GM23248 (cell line): ENCODE measurements at places on chromosomes 7 and 10. TPM values are rescaled to one million over a fixed set of nuclear protein-coding genes. Genes with fewer than 3 reads are reported as not detected.

- DNase-seq: peak; percentile 3
Observed at GRCh38 chr7:152076324-152076821, 50.9 kb downstream of the GALNT11 start.

The AS3MT gene
- total RNA-seq: 1.3 and 2.3 TPM in 2 replicates

The AKR1C8 gene
- not detected in 2 replicates for total RNA-seq

GRCh38 chr7:80889525-80889924 is 29.3 kb downstream of the SEMA3C start:
- DNase-seq: no peak

The GIMAP7 gene
- total RNA-seq: not detected in 2 replicates

GRCh38 chr10:110527731-110528171 is 30.0 kb downstream of the DUSP5 start:
- DNase-seq: peak; percentile 59

The CC2D2B gene
- not detected in 2 replicates for total RNA-seq

DNA sequence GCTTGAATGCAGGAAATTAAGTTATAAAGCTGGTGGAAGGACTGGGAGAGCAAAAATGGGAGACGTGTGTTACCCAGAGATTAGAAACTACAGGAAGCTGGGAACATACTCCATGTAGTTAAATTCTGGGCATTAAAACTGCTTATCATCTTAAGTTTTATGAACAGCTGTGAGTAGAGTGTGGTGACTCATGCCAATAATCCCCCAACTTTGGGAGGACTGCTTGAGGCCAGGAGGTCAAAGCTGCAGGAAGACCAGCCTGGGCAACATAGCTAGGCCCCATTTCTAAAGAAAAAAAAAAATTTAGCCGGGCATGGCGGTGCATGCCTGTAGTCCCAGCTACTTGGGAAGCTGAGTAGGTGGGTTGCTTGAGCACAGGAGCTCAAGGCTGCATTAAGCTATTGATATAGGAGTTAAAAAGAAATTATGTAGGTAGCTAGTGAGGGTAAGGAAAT is 56.2 kb upstream of the SEPHS1 start:
- DNase-seq: no peak

DNA sequence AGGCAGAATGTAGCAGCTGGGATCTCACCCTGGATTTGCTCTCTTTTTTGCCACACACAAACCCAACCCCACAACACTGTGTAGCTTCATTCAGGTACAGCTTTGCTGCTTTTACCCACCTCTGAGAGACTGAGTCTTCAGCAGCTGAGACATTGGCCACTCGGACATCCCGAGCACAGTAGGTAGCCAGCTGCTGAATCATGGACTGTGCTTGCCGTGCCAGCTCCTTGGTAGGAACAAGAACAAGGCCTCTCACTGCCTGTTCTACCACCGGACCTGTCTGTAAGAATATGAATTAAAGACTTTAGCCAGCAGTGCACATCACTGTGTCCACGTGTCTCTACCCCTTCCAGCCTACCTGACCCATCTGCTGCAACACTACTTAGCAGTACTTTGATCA is 937 bp downstream of the DDX56 start:
- peak; percentile 68 for DNase-seq

The FAM25G gene
- total RNA-seq: not detected in 2 replicates

GRCh38 chr10:93541402-93542357 is 24.8 kb upstream of the FFAR4 start:
- peak; percentile 79 for DNase-seq

DNA sequence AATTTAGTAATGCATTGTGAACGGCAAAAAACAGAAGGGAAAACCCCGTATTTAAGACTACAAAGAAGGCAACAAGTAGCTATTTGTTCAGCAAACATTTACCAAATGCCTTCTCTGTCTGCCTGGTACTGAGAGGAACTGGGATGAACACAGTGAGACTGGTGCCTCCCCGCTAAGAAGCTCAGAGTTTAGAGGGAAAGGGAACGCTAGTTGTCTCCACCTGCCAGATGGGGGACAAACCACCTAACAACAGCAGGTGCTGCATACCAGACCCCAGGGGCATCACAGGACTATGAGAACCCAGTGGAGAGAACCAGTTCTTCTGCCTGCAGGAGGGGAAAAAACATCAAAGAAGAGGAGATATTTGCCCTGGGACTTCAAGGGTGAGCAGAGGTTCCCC is 147.1 kb downstream of the SLC25A13 start:
- no peak for DNase-seq

GRCh38 chr10:64379898-64380297 is 858.7 kb downstream of the REEP3 start:
- no peak for DNase-seq

GRCh38 chr7:49112222-49112621 is 187.9 kb downstream of the CDC14C start:
- no peak for DNase-seq

The CPED1 gene
- total RNA-seq: 20.2 and 23.0 TPM in 2 replicates

The FGFR2 gene
- not detected in 2 replicates for total RNA-seq

DNA sequence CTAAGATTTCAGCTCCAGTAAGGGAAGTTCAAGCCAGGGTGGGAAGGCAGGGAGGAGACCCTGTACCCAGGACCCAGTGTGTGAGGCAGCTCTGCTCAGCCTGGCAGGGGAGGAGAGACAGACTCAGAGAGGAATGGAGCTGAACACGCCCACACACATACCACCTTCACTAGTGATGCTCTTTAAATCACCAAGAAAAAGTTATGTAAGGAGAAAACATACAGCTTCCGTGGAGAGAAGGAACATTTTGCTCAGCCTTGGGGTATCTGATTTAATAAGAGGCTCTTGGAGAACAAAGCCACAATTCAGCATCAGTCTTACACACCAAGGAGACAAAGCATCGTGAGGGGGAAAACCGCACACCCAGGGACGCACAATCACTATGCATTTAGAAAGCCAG is 62.9 kb downstream of the PRKAG2 start:
- peak; percentile 42 for DNase-seq

The NPFFR1 gene
- total RNA-seq: not detected in 2 replicates

DNA sequence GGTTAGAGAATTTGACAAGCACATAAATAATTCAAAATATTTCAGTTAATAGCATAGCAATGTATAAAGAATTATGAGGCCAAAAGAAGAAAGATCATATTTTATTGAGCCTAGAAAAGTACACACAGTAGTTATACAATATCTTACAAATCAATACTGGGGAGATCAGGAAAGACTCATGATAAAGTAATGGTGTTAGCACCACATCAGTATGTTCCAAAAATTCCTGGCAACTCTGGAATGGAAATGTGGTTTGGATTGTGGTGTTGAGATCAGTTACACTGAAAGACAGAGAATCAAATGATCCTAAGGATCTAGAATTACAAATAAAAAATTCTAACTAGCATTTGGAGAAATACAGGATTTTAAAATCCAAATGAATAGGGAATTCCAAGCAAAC is 420.5 kb upstream of the CNTNAP2 start:
- DNase-seq: no peak

GRCh38 chr10:549391-549790 is 140.1 kb downstream of the DIP2C start:
- no peak for DNase-seq

The STEAP4 gene
- not detected in 2 replicates for total RNA-seq

- no peak for DNase-seq
Observed at GRCh38 chr7:48671656-48672055, 252.7 kb upstream of the CDC14C start.

DNA sequence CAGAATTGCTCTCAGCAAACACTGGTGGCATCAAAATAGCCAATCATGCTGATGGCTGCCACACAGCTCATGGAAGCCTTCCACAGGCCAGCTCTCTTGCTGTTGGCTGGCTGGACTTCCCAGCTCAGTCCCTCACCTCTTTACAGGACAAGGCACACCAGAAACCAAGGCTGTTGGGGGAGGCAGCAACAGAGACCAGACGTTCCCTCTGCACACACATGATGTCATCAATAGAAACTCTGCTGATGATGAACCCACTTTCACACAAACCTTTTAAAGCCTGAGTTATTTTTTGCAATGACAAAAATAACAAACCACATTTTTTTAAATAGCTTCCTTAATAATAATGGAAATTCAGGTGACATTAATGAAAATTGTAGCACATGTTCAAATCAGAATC is 300.9 kb upstream of the C7orf33 start:
- no peak for DNase-seq

GRCh38 chr7:39480901-39481300 is 85.3 kb upstream of the YAE1 start:
- DNase-seq: no peak
